H9 (cell line): ENCODE measurements at places on chromosomes 7 and 10.

DNA sequence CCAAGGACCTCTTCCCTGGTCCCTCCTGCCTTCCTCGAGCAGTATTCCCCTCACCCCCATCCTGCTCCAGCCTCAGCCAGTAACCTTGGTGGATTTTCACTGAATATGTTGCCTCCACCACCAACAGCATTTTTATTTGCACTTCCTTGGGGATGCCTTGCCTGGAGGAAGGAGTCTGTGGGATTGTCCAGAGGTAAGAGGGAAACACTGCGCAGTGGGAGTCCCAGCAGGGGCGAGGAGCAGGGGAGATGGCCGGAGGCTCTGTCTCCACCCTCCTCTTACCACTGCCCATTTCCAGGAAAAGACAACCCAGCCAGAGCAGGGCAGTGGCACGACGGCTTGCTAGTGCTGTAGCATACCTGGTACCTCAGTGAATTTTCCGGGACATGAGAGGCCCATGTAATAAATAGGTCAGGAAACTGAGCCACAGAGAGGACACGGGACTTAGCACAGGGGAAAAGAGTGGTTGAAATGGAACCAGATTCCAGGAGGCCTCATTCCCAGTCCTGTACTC, 388.2 kb upstream of the PODXL start:
- no peak for DNase-seq

- DNase-seq, result no peak
Observed at GRCh38 chr7:122257056-122257455, 47.5 kb downstream of the FEZF1 start.

DNA sequence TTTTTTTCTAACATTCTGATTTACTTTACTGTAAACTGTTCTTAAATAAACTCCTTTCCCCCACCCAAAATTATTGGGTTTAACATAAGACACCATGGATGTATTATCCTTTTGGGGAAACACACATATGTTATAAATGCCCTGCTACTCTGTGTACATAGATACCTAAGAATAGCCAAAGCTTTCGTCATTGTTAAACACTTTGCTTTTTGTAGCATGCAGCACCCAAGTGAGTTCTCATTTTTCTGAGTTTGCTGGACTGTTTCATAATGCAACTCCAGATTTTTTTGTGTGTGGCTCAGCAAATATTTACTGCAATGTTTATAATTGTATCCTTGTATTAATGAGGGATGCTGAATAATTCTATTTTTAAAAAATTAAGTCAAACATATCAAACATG, 86.9 kb downstream of the VTI1A start:
- no peak for DNase-seq

GRCh38 chr10:21174715-21175495, 277.8 kb upstream of the NEBL start:
- DNase-seq, result peak; percentile 30
